ENCODE measurements at places on chromosomes 2 and 18. TPM values are rescaled to one million over a fixed set of nuclear protein-coding genes. Genes with fewer than 3 reads are reported as not detected.

- peak overlapping the region; percentile 3 for H3K27ac ChIP-seq
- no peak for DNase-seq
- peaks cover 3% of the 10 kb centered on the region for H3K4me1 ChIP-seq
Measured at GRCh38 chr2:65021709-65022108, 32.5 kb downstream of the SLC1A4 start.

- DNase-seq, result no peak
- H3K27ac ChIP-seq, result no peak overlapping the region
- peaks cover 2% of the 10 kb centered on the region for H3K4me1 ChIP-seq
Measured at GRCh38 chr2:224085246-224085645, 46.2 kb upstream of the SERPINE2 start.

DNA sequence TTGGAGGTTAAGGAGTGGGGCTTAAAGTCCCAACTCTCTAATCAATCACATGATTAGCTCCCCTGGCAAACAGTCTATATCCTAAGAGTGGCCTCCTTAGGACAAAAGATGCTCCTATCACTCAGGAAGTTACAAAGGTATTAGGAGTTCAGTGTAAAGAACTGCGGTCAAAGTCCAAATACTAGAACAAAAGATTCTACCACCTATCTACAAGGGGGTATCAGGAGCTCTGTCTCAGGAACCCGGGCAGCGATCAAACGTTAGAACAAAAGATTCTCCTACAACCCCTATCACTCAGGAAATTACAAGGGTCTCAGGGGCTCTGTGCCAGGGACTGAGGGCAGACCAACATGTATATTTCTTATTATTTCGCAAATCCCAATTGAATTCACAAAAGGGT, 58.0 kb downstream of the DTNB start:
- H3K36me3 ChIP-seq, result peaks cover 10% of the 10 kb centered on the region
- no peak overlapping the region for H3K4me3 ChIP-seq
- no peak overlapping the region for H3K27ac ChIP-seq
- peaks cover 32% of the 10 kb centered on the region for H3K4me1 ChIP-seq
- H3K27me3 ChIP-seq, result no peaks in the 10 kb centered on the region
- no peak for DNase-seq

- H3K4me1 ChIP-seq, result peaks cover 48% of the 10 kb centered on the region
- no peak overlapping the region for H3K27ac ChIP-seq
- no peak overlapping the region for H3K4me3 ChIP-seq
- H3K27me3 ChIP-seq, result peaks cover 3% of the 10 kb centered on the region
Measured at GRCh38 chr2:75424936-75425619, 135.7 kb downstream of the EVA1A start.

DNA sequence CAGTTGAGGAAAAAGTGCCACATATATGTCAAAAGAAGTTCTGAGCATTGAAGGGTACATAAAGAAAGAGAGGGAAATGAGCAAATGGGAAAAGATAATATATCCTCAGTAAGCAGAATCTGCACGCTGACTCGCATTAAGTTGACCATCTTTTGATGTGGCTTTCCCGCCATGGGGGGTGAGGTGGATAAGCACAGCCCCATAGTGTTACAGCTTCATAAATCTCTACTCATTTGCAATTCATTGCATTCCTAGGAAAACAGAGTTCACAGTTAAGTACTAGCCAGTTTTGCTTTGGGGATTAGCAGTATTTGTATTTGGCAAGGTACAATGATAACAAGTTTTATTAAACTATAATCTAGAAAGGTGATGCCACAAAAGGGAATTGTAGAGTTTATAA, 814.2 kb downstream of the LRP1B start:
- DNase-seq, result no peak
- no peak overlapping the region for H3K4me3 ChIP-seq

The FECH gene
- total RNA-seq, result 31.1 TPM

The KCNE4 gene
- 9.2 TPM for total RNA-seq
